ELR (cell line): ENCODE measurements at places on chromosomes 2 and 18.
A peak's percentile ranks its signal among the peaks of the same experiment; 100 is the strongest.

- DNase-seq = no peak
Measured at GRCh38 chr2:20180676-20181648, 44.0 kb downstream of the SDC1 start.

DNA sequence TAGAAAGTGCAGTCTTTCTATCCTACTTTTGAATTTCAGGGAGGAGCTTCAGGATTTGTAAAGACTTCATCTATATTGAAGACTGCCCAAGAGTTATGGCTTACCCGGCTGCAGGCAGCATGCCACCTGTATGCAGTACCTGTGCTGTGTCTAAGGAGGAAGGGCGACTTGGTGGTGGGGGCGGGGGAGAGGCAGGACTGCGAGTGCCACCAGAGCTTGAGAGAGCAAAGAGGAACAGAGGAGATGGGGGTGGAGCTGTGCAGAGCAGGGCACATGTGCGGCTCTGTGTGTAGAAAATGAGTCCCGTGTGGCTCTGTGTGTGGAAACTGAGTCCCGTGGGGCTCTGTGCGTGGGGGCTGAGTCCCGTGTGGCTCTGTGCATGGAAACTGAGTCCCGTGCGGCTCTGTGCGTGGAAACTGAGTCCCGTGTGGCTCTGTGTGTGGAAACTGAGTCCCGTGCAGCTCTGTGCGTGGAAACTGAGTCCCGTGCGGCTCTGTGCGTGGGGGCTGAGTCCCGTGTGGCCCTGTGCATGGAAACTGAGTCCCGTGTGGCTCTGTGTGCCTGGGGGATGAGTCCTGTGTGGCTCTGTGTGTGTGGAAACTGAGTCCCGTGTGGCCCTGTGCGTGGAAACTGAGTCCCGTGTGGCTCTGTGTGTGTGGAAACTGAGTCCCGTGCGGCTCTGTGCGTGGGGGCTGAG lies 43.2 kb downstream of the LDLRAD4 start:
- no peak for DNase-seq

- DNase-seq = no peak
Measured at GRCh38 chr2:196149948-196150347, 21.4 kb downstream of the STK17B start.

GRCh38 chr2:239025096-239025801 lies 177.4 kb downstream of the TWIST2 start:
- peak; percentile 85 for DNase-seq

DNA sequence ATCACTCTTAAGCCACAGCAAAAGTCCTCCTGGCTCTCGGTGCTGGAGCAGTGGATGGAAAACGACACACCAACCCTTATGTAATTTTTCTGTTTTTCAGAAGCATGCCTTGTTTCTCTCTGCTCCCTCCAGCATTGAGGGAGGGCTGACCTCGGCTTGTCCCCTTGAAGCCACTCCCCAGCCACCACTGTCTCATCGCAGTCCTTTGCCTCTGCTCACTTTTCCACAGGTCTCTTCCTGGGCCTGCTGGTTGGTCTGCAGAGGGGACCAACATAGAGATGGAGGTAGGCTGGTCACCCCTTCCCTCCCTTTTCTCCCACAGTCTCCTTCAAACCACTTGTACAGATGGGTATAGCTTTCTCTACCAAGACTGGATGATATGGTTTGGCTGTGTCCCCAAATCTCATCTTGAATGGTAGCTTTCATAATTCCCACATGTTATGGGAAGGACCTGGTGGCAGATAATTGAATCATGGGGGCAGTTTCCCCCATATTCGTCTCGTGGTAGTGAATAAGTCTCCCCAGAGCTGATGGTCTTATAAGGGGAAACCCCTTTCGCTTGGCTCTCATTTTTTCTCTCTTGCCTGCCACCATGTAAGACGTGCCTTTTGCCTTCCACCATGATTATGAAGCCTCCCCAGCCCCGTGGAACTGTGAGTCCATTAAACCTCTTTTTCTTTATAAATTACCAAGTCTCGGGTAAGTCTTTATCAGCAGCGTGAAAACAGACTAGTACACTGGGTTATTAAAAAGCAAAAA lies 14.3 kb upstream of the RIOK3 start:
- no peak for DNase-seq

GRCh38 chr18:36493349-36494159 lies 196.0 kb downstream of the FHOD3 start:
- DNase-seq = no peak

DNA sequence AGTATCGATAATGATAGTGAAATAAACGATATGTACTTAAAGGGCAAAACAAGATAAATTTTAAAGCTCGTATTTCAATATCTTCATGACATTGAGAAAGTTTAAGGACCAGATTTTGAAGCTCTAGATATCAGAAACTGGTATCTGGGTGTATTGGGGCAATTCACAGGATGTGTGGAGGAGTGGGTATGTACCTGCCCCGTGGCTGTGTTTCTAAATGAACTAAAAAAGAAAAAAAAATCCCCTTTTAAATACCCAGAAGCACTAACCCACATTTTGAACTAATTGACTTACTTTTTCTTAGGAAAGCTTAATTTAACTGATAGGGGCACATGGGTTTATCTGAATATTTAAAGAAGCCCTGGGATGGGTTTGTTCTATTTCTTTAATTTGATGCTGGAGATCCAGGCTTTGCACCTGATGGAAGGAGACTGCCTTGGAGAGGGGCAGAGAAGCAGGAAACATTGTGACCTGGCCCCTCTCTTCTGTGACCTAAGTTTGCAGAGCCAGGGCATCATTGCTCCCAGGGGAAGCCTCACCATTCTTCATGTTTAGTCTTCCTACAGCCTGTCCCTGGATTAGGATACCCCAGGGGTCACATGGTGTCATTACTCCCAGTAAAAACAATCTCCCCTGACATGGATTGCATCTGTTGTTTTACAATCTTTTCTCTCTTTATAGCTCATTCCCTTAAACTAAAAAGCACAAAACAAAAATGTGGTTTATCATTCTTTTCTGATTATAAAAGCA lies 7.6 kb upstream of the KCTD1 start:
- DNase-seq = no peak

- DNase-seq = no peak
Measured at GRCh38 chr2:111519071-111519470, 364.9 kb downstream of the ANAPC1 start.

GRCh38 chr2:6657855-6658254 lies 207.9 kb downstream of the CMPK2 start:
- no peak for DNase-seq

GRCh38 chr2:149562324-149562723 lies 25.3 kb downstream of the MMADHC start:
- peak; percentile 54 for DNase-seq

DNA sequence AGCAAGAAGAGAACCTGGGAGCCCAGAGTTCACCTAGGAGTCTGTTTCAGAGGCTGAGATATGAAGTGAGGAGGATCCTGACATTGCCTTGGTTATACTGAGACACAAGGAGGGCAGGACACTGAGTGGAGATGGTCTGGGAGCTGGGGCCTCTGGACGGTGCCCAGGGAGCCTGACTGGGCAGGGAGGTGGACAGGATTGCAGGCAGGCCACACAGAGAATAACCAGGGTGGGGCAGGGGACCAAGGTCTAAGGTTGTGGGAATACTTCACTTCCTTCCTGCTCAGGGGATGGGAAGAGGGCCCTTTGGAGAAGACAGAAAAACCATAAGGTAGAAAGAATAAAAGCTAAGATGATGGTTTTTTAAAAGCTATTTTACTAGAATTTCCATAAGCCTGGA lies 18.7 kb downstream of the EDAR start:
- no peak for DNase-seq

DNA sequence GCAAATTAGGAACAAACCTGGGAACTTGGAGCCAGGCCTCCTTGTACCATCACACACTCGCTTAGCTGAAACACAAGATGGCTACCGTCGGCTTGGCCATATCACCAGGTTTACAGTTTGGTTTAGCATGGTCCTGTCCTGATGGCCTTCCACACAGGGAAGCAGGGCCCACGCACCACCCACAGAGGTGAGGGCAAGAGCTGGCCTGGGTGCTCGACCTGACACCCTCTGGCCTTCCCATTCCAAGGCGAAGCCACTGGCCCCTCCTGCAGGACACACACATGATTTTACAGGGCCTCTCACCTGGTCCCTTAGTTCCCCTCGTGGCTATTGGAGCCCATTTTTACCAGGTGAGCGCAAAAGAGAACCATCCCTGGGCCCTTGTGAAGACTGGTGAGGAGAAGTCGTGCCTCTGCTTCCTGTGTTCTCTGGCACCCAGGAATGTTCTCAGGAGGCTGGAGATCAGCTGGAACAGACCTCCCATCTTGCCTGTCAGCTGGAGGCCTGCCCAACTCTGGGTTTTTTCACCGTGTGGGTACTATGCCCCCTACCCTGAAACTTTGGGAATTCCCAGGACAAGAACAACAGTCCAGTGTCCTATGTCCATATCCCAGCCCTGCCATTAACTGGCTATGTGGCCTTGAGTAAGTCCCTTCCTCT lies 53.0 kb upstream of the FOSL2 start:
- DNase-seq = no peak

DNA sequence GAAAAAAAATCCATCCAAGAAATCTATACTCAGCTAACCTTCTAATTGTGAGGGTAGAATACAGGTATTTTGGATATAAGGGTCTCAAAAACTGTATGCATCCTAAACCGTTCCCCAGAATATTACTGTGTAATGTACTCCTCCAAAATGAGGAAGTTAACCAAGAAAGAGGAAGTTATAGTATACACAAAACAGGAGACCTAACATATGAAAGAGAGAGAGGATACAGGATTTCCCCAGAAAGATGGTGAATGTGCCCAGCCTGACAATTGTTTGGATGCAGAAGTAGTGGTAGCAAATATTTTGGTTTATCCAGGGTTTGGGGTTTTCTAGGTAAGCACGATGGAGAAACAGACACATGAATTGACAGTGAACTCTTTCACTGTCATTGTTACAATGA lies 50.6 kb downstream of the GALNT3 start:
- no peak for DNase-seq

- DNase-seq = no peak
Measured at GRCh38 chr2:74137651-74138599, 9.8 kb downstream of the BOLA3 start.

DNA sequence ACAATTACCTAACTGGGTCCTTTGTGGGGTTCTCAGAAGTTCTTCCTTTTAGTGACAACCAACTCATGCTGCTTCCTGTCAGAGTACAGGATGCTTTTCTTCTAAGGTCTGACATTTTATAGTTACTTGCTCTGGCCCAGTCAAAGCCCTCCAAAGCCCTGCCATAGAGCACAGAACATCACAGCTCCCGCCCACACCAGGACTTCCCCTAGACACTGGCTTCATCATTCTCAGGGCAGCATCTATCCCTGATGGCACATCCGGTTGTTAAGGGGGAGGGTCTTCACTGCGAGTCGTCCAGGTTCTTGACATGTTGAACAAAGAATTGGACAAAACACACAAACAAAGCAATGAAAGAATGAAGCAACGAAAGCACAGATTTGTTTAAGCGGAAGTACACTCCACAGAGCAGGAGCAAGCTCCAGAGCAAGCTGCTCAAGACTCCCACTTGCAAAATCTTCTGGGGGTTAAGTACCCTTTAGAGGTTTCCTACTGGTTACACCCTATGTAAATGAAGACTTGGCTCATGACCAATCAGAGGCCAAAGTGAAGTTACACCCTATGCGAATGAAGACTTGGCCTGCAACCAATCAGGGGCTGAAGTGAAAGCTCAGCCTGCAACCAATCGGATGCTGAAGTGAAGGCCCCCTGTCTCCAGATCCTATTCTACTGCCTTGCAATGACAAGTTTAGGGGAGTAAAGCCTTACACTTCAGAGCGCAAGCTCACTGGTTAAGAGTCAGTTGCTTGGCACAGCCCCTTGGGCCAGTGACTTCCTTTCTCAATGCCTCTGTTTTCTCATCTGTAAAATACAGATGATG lies 79.0 kb downstream of the HDAC4 start:
- DNase-seq = no peak

DNA sequence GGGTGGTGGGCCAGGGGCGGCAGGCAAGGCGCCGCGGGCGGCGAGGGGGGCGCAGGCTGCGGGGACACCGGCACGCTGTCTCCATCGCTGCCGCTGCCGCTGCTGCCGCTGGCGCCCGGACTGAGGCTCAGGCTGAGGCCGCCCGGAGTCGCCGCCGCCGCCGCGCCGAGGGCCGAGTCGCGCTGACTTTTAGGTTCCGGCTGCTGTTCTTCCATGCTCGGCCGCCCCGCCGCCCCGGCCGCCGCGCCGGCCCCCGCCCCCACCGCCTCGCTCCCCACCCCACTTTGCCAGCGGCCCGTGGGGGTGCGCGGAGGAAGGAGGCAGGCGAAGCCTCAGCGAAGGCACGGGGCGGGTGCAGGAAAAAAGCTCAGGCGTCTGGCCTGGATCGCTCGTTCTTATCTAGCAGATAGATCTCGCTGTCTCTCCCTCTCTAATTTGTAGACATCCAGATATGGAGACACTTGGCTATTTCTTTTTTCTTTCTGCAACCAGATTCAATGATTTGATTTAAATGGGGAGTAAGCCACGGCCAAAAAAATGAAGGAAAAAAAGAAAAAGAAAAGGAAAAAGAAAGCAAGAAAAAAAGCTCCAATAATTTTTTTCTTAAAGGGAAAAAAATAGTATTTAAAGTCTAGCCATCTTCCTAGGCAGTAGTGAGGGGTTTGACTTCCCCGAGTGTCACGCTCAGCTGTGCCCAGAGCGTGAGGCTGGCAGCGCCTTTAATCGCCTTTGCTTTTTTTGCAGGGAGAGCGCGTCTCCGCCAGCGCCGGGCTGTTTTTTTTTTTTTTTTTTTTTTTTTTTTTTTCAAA lies at the start of gene EN1:
EN1 (minus strand) TSS at position 696 of the 809 bp plus-strand sequence; CDS start at position 215, 481 bp downstream.
- DNase-seq = no peak

- peak; percentile 67 for DNase-seq
Measured at GRCh38 chr2:42513252-42513918, 19.6 kb upstream of the KCNG3 start.

- DNase-seq = peak; percentile 83
Measured at GRCh38 chr2:149924028-149924427, 336.5 kb upstream of the MMADHC start.

GRCh38 chr2:174836377-174836994 lies 72.2 kb upstream of the CHRNA1 start:
- peak; percentile 97 for DNase-seq
